ENCODE measurements at places on chromosomes 16 and 17.

DNA sequence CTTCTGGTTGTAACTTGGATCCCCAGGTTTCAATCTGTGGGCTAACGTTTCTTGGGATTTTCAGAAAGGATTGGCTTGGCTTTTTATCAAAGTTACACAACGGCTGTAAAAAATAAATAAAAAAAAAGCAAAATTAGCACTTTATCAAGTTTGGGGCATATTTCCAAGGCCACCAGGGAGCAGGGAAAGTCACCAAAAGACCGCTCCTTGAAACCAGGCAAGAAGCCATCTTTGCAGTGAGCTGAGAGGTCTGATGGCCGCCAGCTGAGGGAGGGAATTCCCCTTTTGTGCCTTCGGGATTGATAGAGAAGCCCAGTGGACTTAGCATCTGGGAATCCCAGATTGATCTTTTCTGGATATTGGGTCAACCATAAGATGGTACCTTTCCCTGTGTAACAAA lies 192.2 kb downstream of the WWOX start:
- no peak for DNase-seq

DNA sequence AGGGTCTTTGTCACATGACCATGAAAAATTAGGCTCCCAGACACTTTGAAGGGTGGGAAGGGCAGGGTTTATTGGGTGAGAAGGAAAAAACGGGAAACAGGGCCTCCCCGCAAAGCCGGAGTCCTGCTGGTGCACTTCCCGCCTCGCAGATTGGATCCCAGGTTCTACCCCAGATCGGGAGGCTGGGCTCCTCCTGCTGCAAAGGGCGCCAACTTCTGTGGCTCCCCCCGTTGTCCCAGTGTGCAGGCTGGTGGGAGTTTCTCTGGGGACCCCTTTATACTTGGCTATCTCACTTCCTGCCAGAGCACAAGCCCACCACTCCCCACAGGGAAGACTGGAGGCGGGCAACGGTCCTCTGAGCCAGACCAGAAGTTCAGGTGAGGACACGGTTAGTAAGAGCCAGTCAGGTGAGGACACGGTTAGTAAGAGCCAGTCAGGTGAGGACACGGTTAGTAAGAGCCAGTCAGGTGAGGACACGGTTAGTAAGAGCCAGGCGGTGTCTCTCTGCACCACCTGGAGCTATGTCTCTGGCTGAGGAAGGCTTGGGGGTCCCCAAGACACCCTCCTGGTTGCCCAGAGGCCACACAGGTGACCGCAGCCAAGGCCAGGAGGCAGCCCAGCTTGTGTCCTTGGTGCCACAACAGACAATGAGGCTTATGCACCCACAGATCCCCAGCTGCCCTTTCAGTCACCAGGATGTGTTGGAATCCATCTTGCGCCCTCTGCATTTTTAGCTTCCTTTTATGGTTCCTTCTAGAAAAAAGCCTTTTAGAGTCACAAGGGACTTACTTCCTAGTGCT lies 48.1 kb upstream of the CHMP6 start:
- no peak for DNase-seq

DNA sequence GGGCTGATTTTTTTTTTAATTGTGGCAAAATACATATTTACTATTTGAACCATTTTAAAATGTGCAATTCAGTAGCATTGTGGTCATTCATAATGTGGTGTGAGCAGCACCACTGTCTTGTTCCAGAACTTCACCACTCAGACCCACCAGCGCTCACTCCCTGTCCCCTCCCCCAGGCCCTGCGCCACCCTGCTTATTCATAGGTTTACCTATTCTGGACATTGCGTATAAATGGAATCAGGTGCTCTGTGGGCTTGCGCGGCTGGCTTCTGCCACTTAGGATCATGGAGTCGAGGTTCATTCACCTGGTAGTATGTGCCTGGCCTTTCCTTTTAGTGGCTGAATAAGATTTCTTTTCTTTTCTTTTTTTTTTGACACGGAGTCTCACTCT lies 59.4 kb downstream of the NT5M start:
- DNase-seq: no peak

GRCh38 chr17:78375401-78376151 lies 2.9 kb upstream of the PGS1 start:
- no peak for DNase-seq

DNA sequence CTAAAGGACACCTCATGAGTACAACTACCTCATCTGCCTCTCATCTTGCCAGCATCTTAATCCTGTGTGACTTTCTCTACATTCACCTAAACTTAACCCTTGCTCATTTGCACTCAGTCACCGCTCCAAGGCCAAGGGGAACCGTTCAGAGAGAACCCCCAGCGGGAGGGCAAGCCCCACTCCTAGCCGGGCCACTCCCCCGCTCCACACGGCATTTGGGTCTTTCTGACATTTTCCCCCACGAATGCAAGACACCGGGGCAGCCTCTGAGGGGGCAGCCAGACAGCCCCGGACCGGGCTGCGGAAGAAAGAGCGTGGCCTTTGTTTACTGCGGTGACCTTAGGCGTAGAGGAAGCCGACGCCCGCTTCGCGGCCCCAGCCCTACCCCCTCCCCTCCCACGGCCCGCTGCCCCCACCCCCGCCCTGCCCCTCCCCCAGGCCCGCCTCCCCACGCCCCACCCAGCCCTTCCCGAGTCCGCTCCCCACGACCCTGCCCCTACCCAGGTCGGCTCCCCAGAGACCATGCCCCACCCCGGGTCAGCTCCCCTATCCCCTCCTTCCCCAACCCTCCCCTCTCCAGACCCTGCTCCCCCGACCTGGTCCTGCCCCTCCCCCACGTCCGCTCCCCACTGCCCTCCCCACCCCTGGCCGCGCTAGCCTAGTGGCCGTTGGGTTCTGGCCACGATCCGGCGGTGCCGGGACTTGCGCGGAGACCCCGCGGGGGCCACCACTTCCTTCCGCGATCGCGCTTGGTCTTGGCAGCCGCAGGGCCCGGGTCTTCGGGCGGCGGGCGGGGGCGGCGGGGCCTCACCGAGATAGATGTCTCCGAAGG lies 789 bp downstream of the CSNK1D start:
- DNase-seq: peak; percentile 35

DNA sequence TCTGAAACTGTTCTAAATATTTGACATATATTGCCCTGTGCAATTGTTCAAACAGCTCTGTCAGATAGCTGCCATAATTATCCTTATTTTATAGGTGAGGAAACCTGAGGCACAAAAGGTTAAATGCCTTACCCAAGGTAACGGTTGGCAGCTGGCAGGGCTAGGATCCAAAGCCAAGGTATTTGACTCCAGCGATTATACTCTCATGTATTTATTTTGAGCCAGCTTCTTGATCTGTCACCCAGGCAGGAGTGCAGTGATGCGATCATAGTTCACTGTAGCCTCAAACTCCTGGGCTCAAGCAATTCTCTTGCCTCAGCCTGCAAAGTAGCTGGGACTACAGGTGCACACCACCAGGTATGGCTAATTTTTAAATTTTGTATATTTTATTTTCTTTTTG lies 7.2 kb downstream of the ENO3 start:
- no peak for DNase-seq

GRCh38 chr16:15772579-15773293 lies 84.1 kb downstream of the MYH11 start:
- no peak for DNase-seq

- no peak for DNase-seq
Measured at GRCh38 chr16:72769876-72770275, 278.1 kb downstream of the ZFHX3 start.

GRCh38 chr16:87125206-87126155 lies 191.7 kb downstream of the C16orf95 start:
- DNase-seq: no peak

DNA sequence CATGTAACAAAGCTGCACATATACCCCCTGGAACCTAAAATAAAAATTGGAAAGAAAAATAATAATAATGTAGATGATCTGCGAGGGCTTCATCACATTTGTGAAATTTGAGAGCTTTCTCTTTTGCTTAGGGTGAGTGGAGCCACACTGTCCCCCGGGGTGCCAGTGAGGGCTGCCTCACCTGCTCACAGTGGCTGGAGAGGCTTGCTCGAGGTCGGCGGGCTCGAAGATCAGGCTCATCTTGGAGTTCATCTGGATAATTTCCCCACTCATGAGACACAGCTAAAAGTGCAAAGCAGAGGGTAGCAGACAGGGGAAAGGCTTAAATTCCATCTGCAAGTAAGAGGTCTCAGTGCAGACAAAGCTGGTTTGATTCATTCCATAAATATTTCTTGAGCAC lies 123.8 kb downstream of the DNAH3 start:
- no peak for DNase-seq

GRCh38 chr16:2584729-2585650 lies 47.2 kb downstream of the PDPK1 start:
- no peak for DNase-seq

DNA sequence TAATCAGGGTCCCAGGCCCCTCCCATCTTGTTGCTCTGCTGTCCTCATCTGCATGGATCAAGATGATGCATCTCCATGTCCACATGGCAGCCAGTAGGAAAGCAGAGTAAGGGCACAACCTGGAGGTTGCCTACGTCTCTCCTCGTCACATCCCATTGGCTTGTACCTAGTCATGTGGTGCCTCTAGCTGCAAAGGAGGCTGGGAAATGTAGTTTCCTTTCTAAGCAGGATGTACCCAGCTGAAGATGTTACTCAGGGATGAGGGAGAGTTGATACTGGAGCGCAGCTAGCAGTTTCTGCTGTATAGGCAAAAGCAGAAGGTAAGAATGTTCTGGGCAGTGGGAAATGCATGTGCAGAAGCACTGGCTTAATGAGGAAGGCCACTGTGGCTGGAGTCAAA lies 20.8 kb downstream of the ABCC1 start:
- DNase-seq: no peak

DNA sequence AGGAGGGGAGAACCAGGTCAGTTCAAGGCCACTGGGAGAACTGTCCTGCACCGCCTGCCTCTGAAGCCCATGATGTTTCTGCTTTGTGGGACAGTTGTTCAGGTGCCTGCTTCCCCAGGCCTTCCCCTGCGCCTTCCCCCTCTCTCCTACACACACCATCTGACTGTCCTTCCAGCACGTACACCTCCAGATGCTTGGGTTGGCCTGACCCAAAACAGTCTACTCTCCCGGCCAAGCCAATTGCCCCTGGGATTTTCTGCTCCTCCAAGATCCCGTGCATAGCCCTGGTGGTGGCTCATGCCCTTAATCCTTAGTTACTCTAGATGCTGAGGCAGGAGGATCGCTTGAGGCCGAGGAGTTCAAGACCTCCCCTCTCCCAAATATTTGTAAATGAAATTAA lies 684 bp upstream of the RSAD1 start:
- DNase-seq: no peak

GRCh38 chr17:41678907-41679739 lies 9.6 kb upstream of the EIF1 start:
- no peak for DNase-seq

GRCh38 chr16:27108051-27108770 lies 41.5 kb downstream of the C16orf82 start:
- no peak for DNase-seq

GRCh38 chr16:83689385-83689831 lies 118.4 kb upstream of the HSBP1 start:
- DNase-seq: no peak

GRCh38 chr16:3152027-3152276 lies 17.1 kb downstream of the ZNF213 start:
- DNase-seq: no peak

- DNase-seq: no peak
Measured at GRCh38 chr17:81114351-81115093, 50.8 kb upstream of the PVALEF start.

DNA sequence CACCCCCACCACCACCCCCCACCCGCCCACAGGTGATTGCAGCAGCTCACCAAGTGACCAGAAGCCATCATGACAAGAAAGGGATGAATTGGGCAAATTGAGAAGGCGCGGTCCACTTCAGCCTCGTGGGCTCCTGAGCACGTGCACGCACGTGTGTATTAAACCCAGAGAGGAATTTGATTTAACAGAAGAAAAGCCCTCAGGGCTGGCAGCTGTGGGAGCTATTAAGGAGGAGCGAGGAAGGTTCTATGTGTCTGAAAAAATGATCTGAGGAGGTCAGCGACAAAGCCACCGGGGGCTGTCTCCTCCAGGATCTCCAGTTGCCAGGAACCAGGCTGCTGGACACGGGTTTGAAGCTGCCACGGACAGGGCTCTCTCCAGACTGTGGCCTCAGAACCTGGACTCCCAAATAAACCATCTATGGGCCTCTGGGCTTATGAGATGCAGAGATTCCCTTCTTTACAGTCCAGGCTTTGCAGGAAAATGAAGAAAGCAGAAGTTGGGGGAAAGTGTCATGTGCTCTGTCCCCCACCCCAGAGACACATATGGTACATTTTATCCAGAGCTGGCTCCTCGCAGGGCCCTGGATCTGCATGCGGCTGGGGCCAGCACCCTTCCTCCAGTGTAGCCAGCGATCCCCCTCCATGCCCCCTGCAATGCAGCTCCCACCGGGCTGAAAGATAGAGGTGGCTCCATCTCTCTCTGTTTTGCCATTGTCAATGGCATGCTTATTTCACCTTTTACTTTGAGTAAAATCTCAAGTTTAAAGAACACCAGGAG lies 219.7 kb upstream of the RPL38 start:
- no peak for DNase-seq

- no peak for DNase-seq
Measured at GRCh38 chr17:81422776-81423697, 27.8 kb downstream of the BAHCC1 start.

DNA sequence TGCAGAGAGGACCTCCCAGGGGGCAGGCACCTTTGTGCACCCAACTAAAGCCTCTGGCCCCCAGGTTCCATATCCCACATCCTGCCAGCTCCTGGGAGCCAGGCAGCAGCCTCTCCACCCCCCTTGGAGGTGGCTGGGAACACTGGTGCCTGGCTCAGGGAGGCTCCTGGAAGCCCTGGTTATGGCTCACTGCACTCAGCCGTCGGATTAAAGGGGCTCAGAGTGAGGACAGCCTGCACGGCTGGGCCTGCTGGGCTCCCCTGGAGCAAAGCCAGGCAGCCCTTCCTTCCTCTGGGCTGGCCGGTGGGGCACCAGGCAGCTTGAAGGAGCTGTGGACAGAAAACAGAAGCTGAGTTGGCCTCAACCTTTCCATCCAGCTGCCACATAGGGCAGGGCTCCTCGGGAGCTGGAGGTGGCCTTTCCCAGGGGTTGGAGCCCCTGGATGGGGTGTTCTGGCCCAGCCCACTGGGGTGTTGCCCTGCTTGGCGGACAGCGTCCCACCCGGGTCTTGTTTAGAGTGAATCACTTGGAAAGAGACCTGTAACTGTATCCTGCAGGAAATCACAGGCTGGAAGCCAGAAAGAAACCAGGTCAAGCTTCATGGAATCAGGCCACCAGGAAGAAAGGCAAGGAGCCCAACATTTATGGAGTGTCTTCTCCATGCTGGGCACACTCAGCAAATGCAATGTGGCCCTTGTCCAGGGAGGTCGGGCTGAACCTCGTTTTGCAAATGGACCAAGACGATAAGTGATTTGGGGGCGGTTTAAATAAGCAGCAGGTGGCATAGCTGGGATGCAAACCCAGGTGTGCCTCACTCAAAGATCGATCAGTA lies 253.3 kb downstream of the SOX9 start:
- no peak for DNase-seq

GRCh38 chr17:606508-607250 lies 108.0 kb downstream of the VPS53 start:
- no peak for DNase-seq

- no peak for DNase-seq
Measured at GRCh38 chr16:82832821-82833220, 206.1 kb downstream of the CDH13 start.

- DNase-seq: no peak
Measured at GRCh38 chr16:19997264-19997663, 76.4 kb downstream of the GPR139 start.

GRCh38 chr17:35548208-35548810 lies 10.8 kb upstream of the SLFN12L start:
- no peak for DNase-seq

- no peak for DNase-seq
Measured at GRCh38 chr16:585351-585750, 4.5 kb upstream of the RAB40C start.

- DNase-seq: no peak
Measured at GRCh38 chr17:53659181-53659580, 163.5 kb upstream of the KIF2B start.
